ENCODE measurements at places on chromosomes 7 and 10.

GRCh38 chr7:116859323-116859722 lies 3.1 kb upstream of the CAPZA2 start:
- H3K36me3 ChIP-seq = no peaks in the 10 kb centered on the region
- H3K27ac ChIP-seq = no peak overlapping the region
- H3K27me3 ChIP-seq = no peaks in the 10 kb centered on the region
- no peak overlapping the region for H3K4me3 ChIP-seq
- DNase-seq = peak; percentile 82

DNA sequence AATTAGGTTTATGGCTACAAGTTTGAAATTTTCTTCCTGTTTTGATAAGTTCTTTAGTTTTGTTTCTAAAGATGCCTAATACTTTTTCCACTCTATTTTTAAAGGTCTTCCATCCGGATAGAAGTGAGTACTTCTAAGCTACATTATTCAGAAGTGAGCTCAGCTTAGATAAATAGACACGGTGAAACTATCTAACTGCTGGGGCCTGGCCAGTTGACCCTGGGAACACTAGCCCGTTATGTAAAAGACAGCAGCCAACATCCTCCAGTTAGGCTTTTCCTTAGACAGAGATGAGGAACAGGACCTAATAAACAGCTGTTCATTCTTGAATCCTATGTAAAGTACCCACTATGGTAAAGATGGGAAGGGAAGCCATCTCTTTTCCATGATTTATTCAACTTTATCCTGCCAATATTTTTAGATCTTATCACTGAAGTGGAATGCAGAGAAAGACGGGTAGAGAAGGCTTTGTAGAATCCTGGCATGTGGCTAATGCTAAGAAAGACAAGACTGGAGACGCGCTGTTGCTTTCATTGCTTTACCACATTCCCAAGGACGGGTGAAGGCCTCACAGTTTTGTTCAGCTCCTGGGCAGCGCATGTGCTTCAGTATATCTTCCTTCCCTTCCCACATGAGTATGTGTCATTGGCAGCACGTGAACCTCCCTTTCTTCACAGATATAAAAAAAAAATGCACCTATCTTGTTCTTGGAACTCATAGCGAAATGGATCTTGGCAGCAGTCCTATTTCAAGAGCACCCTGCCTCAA lies 340.0 kb upstream of the MEOX2 start:
- no peak for DNase-seq
- H3K27me3 ChIP-seq = no peaks in the 10 kb centered on the region
- H3K4me1 ChIP-seq = no peaks in the 10 kb centered on the region
- H3K36me3 ChIP-seq = no peaks in the 10 kb centered on the region
- H3K27ac ChIP-seq = no peak overlapping the region

GRCh38 chr7:26311798-26312197 lies 20.1 kb downstream of the SNX10 start:
- H3K27me3 ChIP-seq = no peaks in the 10 kb centered on the region
- no peak overlapping the region for H3K27ac ChIP-seq
- H3K4me1 ChIP-seq = peaks cover 15% of the 10 kb centered on the region
- H3K4me3 ChIP-seq = no peak overlapping the region
- no peak for DNase-seq

- no peak overlapping the region for H3K4me3 ChIP-seq
- no peak for DNase-seq
- no peak overlapping the region for H3K27ac ChIP-seq
Observed at GRCh38 chr7:88522771-88523293, 216.1 kb upstream of the STEAP4 start.

- H3K27ac ChIP-seq = no peak overlapping the region
- H3K4me3 ChIP-seq = no peak overlapping the region
- H3K27me3 ChIP-seq = no peaks in the 10 kb centered on the region
- H3K4me1 ChIP-seq = peaks cover 5% of the 10 kb centered on the region
Observed at GRCh38 chr10:86226781-86227201, 139.8 kb downstream of the GRID1 start.

GRCh38 chr10:19623321-19623720 lies 192.9 kb upstream of the PLXDC2 start:
- H3K36me3 ChIP-seq = no peaks in the 10 kb centered on the region
- H3K4me3 ChIP-seq = no peak overlapping the region
- no peak overlapping the region for H3K27ac ChIP-seq
- DNase-seq = no peak
- no peaks in the 10 kb centered on the region for H3K27me3 ChIP-seq

GRCh38 chr10:61391281-61391680 lies 61.9 kb downstream of the TMEM26 start:
- no peaks in the 10 kb centered on the region for H3K4me1 ChIP-seq
- H3K27me3 ChIP-seq = no peaks in the 10 kb centered on the region

DNA sequence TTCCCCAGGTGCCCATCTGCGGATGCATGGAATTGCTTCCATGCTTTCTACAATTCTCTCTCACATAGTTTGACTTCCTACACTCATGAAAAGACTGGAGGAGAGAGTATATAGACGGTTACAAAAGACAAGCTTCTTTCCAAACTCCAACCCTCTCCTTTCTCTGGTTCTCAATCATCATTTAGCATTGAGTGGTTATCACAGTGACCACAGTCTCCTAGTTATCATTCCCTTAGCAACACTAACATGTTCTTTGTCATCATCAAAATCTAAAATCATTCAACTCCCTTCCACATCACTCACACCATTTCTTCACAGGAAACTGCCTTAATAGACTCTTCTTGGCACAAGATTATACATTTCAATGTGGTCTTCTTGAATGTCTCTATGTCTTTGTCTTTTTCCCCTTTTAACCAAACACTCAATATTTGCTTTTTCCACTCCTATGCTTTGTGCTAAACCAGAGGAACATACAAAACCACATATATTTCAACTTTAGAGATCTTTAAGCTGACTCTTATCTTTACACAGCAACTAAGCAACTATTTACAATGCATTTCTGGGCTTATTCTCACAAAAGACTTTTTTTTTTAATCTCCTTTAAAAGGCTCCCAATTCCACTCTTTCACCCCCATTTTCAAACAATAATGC lies 126.3 kb downstream of the CNOT4 start:
- no peaks in the 10 kb centered on the region for H3K36me3 ChIP-seq
- H3K4me3 ChIP-seq = no peak overlapping the region
- H3K27ac ChIP-seq = no peak overlapping the region
- H3K4me1 ChIP-seq = no peaks in the 10 kb centered on the region

- no peak within 1 kb of the TSS for H3K27ac ChIP-seq
- peaks cover 9% of the 10 kb centered on the region for H3K4me1 ChIP-seq
- H3K4me3 ChIP-seq = peak within 1 kb of the TSS; percentile 33
- DNase-seq = peak; percentile 23
- H3K36me3 ChIP-seq = no peaks in the 10 kb centered on the region
- peaks cover 30% of the 10 kb centered on the region for H3K27me3 ChIP-seq
Observed at GRCh38 chr10:103276896-103277712, at the start of gene INA. TSS of gene INA (plus strand) at chr10:103277138. CDS start at chr10:103277212, 74 bp downstream.

DNA sequence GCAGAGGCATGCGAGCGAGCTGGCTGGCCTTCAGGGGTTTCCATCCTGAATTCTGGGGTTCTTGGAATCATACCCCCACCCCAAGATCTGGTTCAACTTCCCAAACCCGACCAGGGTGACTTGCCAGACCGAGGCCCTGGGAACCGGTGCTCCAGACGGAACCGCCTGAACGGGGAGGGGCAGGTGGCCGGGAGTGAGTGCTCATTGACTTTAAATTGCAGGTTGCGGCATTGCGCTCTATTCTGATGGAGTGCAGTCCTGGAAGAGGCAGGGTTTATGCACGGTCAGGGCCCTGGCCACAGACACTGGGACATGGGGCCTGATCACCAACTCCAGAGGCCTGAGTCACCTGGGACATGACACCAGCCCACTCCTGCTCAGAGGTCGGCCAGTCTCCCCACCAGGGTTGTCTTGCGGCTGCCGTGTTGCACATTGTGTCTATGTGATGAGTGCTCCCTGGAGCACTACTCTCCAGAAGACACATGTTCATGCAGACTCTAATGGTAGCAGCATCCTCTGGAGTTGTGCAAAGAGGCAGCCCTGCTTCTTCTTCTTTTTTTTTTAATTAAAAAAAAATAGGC lies 5.8 kb upstream of the DDIT4 start:
- DNase-seq = no peak
- H3K27me3 ChIP-seq = no peaks in the 10 kb centered on the region
- H3K27ac ChIP-seq = no peak overlapping the region
- peak overlapping the region; percentile 27 for H3K4me3 ChIP-seq
- no peaks in the 10 kb centered on the region for H3K36me3 ChIP-seq

DNA sequence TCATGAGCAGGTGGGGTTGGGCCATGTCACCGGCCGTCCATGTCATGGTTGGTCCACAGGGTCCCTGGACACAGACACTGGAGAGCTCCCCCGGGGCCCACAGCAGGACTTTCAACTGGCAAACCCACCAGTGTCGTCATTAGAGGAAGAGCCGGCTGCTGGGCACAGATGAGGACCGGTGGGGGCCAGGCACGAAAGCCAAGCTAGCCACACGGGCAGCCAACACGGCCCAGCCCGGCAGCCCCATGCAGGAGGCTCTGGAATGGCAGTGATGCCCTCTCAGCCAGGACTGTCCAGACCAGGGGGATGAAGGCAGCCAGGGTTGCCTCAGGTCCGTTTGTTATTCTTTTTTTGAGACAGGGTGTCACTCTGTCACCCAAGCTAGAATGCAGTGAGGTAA lies 21.1 kb upstream of the UNCX start:
- no peak for DNase-seq
- no peak overlapping the region for H3K27ac ChIP-seq
- H3K4me1 ChIP-seq = no peaks in the 10 kb centered on the region
- no peaks in the 10 kb centered on the region for H3K36me3 ChIP-seq

DNA sequence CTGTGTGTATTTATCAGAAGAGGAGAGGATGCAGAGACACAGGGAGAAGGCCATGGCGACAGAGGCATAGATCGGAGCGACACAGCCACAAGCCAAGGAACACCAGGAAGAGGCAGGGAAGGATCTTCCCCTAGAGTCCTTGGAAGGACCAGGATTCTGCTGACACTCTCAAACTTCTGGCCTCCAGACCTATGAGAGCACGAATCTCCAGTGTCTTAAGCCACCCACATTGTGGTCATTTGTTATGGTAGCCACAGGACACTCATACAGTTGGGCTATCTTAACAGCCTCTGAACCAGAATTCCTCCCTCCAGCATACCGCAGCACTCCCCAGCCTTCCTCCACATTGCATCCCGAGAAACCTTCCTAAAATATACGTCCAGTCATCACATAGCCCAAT lies 367.0 kb upstream of the MGMT start:
- H3K27ac ChIP-seq = no peak overlapping the region
- no peak for DNase-seq
- H3K36me3 ChIP-seq = no peaks in the 10 kb centered on the region
- H3K4me3 ChIP-seq = no peak overlapping the region
- no peaks in the 10 kb centered on the region for H3K4me1 ChIP-seq

GRCh38 chr10:132113766-132114365 lies 48.1 kb downstream of the JAKMIP3 start:
- no peaks in the 10 kb centered on the region for H3K36me3 ChIP-seq
- no peak for DNase-seq
- no peak overlapping the region for H3K4me3 ChIP-seq
- H3K4me1 ChIP-seq = no peaks in the 10 kb centered on the region
- no peaks in the 10 kb centered on the region for H3K27me3 ChIP-seq
- no peak overlapping the region for H3K27ac ChIP-seq

DNA sequence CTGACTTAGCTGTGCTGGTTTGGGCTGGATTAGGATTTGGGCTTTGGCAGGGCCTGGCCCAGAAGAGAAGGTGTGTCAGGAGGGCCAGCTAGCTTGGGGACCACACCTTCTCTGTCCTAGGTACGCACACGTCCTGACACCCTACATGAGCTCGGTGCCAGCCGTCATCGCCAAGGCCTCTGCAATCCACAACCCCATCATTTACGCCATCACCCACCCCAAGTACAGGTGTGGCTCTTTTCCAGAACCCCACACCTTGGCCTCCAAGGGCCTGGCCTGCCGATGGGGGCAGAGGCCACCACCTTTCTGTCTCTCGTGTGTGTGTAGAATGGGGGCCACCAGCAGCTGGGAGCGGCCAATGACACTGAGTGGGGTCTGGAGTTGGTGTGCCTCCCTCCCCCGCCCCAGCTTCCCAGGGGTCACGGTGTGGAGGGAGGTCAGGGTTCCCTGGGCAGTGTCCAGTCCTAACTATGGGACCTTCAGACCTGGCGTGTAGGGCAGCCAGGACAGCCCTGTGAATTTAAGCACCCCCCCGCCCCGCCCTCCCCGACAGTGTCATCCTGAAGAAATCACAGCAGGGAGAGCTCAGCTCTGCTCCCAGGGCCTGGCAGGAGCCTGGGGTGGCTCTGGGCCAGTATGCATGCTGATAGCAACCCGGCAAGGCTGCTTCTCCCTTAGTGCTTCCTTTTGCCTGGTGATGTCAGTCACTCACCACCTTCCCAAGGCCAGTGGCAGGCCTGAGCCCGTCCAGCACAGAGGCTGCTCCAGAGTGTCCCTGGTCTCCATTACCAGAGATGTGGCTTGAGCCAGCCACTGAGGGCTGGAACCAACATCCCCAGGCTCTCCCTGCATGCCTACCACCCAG lies 6.9 kb upstream of the LDB3 start:
- no peak overlapping the region for H3K27ac ChIP-seq
- no peaks in the 10 kb centered on the region for H3K27me3 ChIP-seq
- H3K4me3 ChIP-seq = no peak overlapping the region
- peaks cover 17% of the 10 kb centered on the region for H3K4me1 ChIP-seq

DNA sequence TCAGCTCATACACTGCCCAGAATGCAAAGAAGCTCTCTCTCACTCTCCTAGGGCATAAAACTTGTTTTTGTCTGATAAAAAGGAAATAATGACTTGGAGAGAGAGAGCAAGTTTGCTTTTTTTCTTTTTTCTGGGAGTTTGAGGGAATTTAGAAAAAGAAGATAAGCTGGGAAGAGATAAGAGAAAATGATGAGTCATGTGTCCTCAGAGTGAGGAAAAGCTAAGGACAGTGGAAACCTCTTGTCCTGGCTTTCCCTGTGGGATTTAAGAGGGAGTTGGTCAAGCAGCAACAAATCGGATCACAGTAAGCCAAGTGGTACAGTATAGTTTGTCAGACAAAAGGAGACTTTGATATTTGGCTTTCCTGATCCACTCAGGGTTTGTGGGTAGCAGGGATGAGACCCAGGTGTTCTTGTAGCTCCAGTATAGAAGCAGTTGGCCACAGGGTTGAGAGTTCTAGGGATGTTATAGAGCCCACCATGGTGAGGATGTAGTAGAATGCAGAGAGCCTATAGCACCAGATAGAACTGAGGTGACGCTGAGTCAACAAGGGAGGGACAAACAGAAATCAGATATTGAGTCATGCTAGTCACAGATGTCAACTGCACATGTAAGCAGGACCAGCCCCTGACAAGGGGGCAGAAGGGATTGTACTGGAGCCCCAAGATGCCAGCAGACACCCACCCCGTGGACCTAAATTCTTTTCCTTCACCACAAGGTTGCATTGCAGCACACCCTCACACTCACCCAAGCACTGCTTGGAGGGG lies 219.3 kb upstream of the TAC1 start:
- H3K27me3 ChIP-seq = no peaks in the 10 kb centered on the region
- H3K4me1 ChIP-seq = no peaks in the 10 kb centered on the region
- H3K4me3 ChIP-seq = no peak overlapping the region
- DNase-seq = no peak

GRCh38 chr7:97017192-97018125 lies 7.2 kb downstream of the DLX5 start:
- H3K4me3 ChIP-seq = peak overlapping the region; percentile 59
- peaks cover 23% of the 10 kb centered on the region for H3K4me1 ChIP-seq
- peak overlapping the region; percentile 54 for H3K27ac ChIP-seq
- no peak for DNase-seq

GRCh38 chr10:67119651-67120050 lies 193.8 kb downstream of the LRRTM3 start:
- H3K4me1 ChIP-seq = no peaks in the 10 kb centered on the region
- no peak for DNase-seq
- no peak overlapping the region for H3K4me3 ChIP-seq
- no peaks in the 10 kb centered on the region for H3K27me3 ChIP-seq
- no peaks in the 10 kb centered on the region for H3K36me3 ChIP-seq
